NCI-H2171 treated with DMSO at 0.1 percent for 48 hours (cell line): ENCODE measurements at places on chromosomes 13 and 19.

GRCh38 chr13:30882026-30882850, 23.8 kb upstream of the MEDAG start:
- no peak for DNase-seq

DNA sequence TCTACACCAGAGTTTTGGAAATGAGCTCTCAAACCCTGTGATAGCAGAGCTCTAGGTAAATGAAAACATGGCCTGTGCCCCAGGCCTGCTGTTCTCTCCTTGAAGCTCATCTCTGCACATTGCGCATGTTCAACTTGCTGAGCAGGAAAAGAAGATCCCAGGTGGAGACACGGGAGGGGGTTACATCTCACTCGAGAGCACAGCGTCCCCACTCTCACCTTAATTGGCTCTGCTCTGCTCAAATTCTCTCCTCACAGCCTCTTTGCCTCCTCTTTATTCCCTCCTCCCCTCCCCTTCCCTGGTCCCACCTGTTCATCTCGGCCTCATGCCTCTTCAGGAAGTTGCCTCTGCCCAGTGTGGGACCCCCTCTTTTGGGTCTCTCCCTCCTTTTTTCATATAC, 44.7 kb downstream of the RGCC start:
- no peak for DNase-seq

- DNase-seq, result peak; percentile 37
Measured at GRCh38 chr19:3538965-3539755, at the start of gene TEKTIP1. Gene TEKTIP1 (plus strand): TSS chr19:3539174. CDS start chr19:3539178, 4 bp downstream.

GRCh38 chr19:30649934-30650614, 277.9 kb downstream of the ZNF536 start:
- DNase-seq, result peak; percentile 89

GRCh38 chr13:63167699-63168337, 1752.2 kb upstream of the PCDH20 start:
- no peak for DNase-seq

GRCh38 chr13:93473441-93474270, 247.0 kb downstream of the GPC6 start:
- no peak for DNase-seq

DNA sequence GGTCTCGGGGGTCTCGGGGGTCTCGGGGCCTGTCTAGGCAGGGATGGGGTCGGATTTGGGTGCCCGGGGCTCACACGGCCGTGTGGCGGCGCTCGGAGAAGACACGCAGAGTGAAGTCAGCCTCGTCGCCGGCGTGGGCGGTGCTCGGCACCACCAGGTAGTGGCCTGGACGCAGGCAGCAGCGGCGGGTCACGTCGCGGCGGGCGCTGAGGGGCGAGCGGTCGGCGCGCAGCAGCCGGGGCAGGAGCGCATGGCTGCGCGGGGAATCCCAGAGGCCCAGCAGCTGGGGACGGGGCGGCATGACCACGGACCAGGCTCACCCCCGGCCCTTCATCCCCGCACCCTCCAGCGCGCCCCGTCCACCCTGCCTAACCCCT, 8.2 kb downstream of the CAPN12 start:
- DNase-seq, result no peak

DNA sequence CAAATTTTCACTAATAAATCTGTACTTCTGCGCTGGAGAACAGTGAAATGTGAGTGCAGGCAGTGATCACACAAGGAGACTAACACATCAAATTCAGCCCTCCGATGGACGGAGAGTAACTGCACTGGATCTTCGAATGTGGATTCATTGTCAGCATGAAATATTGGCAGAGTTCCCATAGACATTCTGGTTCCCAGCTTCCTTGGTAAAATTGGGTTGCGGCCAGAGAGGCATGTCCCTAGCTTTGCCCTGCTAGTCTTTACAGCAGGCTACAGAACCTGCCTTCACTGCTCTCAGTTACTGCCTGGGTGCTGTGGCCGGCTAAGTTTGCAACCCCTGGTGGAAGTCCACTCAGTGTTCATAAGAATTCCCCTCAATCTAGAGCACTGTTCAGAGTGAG, 32.3 kb upstream of the UQCRFS1 start:
- peak; percentile 89 for DNase-seq

GRCh38 chr13:19264711-19265110, 83.1 kb upstream of the TUBA3C start:
- DNase-seq, result no peak

- peak; percentile 51 for DNase-seq
Measured at GRCh38 chr19:35140207-35140961, 1.8 kb downstream of the FXYD1 start.

DNA sequence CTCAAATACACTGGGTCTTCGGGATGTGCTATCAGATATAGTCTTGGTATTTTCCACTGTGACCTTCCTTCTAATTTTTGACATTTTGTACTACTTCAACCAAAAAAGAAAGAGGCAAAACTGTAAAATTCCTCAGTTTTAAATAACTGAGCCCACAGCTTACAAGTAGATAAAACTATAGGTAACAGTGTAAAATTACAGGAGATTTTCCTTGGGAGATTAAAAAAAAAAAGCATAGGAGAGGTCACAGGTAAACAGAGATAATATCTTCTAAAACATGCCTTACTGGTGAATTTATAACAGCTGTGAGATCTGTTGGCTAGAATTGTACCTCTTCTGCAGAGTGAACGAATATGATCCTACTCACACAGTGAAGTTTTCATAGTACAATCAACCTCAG, 7.1 kb downstream of the ZC3H13 start:
- no peak for DNase-seq

DNA sequence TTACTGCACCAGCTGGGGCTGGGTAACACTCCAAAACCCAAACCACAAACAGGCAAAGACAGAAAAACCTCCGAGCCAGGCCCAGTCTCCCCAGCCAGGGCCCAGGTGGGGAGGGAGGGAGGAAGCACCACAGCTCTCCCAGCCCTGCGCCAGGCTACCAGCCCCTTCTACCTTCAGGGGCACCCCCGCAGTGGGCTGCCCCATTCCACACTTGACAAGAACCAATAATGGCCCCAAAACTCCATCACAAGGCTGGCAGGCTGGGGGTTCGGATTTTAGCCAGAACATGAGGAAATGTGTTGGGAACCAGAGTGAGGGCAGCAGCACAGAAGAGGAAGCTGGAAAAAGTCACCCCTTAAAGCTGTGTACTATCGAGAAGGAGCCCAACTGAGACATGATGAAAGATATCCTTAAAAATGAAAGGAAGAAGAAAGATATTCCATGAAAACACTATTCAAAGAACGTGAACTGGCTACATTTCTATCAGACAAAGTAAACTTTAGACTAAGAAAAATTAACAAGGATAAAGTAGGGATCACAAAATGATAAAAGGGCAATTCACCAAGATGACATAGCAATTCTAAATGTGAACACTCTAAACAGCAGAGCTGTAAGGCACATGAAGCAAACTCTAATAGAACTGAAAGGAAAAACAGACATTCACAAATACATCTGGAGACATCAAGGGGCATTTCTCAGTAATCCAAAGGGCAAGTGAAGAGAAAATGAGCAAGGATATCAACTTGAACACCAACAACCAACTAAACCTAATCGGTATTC, 12.9 kb downstream of the TUBGCP3 start:
- no peak for DNase-seq

DNA sequence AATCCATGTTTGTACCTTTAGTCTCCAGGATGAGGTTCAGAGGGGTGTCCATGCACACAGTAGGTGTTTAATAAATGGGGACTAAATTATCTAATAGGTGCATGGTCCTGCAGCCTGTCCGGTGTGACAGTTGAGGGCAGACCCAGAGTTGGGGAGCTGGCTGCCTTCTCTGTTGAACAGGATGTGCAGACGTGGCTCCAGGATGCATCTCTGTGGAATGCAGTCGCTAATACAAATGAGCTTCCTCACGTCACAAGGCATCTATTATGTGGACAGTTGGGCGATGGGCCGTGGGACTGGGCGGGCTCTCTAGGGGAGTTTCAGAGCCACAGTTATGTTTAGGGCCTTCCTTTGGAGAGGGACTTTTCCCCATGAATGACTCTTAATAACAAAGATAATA, 71.0 kb downstream of the SIPA1L3 start:
- no peak for DNase-seq

DNA sequence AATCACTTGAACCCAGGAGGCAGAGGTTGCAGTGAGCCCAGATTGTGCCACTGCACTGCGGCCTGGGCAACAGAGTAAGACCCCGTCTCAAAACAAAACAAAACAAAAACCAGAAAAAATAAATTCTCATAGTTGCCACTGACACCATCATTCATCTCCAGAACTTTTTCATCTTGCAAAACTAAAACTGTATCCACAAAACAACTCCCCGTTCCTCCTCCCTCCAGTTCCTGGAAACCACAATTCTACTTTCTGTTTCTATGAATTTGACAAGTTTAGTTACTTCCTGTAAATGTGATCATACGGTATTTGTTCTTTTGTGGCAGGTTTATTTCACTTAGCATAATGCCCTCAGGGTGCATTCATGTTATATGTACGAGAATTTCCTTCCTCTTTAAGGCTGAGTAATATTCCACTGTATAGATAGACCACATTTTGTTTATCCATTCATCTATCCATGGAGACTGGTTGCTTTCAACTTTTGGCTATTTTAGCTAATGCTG, 13.2 kb upstream of the ADGRE5 start:
- no peak for DNase-seq
